ENCODE measurements at places on chromosomes 6 and 20.

- DNase-seq = no peak
These were observed 260.5 kb upstream of the AGPAT4 start for GRCh38 chr6:161534264-161534873.

DNA sequence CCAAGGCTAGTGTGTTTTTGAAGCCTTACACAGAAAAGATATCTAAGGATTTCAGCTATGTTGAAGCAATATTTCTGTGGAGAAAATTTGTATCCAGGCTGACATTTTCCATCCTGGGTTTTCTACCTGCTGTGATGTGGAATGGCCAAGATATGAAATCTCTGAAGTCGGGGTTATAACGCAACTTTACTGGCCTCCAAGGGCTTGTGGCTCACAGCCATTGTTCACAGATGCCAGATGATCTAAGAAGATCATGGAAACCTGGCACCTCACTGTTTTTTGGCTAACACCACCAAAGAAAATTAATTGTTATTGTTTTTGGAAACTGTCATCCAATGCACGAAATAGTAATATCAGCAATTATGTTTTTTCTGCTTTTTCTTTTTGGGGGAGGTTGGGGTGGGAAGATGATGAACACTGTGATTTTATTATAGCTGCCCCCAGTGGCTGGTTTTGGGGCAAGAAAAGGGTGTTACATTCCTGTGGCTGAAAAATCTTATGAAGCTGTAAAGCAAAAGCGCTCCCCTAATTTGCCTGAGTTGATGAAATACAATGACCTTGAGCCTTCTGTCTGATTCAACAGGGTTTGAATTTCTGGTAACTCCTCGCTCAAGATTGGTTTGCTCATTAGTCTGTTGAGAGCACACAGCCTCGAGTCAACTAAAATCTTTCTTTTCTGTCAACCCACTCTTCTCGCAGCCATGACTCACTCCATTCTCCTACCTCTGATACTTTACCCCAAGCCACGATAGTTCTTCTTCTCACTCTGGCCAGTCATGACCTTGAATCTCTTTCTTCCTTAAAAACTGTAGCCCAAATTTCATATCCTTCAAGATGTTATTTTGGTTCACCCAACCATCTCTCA, 236.7 kb downstream of the PAX1 start:
- DNase-seq = no peak

- DNase-seq = no peak
These were observed 327.5 kb downstream of the SYNE1 start for GRCh38 chr6:152309648-152310047.

GRCh38 chr6:6701864-6702263, 113.3 kb downstream of the LY86 start:
- DNase-seq = no peak

DNA sequence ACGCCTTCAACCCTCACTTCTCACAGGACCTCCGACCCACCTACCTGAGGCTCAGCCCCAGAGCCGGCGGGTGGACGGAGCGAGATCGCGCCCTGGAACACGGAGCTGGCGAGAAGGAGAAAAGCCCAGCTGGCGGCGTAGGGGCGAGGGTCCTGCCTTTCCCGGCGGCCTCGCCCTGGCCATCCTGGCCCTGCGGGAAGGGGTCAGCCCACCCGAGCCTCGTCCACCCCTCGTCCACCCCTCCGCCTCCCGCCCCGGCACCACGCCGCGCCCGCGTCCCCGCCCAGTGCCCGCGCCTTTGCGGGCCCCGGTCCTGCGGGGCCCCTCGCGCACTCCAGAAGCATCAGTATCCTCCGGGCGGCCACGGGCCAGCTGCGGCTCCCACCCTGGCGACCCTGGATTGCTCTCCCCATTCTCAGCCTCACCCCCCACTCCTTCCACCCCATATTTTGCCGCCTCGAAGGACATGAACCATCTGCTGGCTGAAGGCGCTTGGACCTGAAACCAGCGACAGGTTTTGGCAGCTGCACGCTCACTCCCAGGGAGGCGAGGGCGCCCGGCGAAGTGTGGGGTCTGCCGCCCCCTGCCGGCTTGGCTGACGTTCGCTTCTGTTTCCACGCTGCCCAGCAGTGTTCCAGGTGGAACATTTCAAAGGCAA, 65.1 kb downstream of the PLG start:
- peak; percentile 51 for DNase-seq

GRCh38 chr20:45892049-45892825, 1.1 kb downstream of the CTSA start:
- peak; percentile 42 for DNase-seq

GRCh38 chr6:101783287-101783686, 389.8 kb downstream of the GRIK2 start:
- DNase-seq = no peak
